ENCODE measurements at places on chromosomes 7 and 10.
A peak's percentile ranks its signal among the peaks of the same experiment; 100 is the strongest.

- DNase-seq = no peak
Observed at GRCh38 chr7:117941138-117941810, 68.0 kb upstream of the CTTNBP2 start.

GRCh38 chr10:78381107-78381506 lies 347.4 kb downstream of the RPS24 start:
- no peak for DNase-seq

DNA sequence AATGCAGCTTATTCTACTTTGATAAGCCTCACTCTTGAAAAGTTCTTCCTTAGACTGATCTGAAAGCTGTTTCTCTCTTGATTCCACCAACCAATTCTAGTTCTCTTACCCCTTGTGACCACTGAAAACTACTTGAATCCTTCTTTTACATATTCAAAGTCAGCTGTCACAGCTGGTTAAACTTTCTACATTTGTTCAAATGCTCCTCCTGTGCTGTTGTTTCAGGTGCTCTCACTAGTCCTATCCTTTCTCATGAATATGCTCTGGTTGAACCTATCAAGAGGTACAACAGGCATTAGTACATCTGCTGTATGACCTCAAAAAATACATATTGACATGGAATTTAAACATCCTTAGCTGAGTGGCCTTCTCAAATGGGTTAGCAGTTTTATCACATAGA lies 91.5 kb downstream of the MYO3A start:
- DNase-seq = no peak

GRCh38 chr10:122544493-122544892 lies 16.1 kb upstream of the DMBT1 start:
- DNase-seq = no peak

DNA sequence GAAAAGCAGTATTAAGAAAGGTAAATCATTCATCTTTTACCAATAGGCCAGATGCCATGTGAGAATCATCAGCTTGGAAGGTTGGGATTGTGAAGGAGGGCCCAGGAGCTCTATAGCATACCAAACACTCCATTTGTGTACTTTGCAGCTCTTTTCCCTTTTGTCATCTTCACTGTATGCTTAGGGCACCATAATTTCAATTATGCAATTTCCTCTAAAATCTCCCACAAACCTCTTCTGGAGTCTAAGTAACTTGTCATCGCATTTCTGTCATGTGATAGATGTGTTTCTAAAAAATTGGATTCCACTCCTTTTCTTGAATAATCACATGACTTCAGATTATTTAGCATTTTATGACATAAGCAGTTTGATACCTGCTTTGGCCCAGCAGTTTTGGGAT lies 17.9 kb downstream of the RPP30 start:
- no peak for DNase-seq

- no peak for DNase-seq
Observed at GRCh38 chr7:150949971-150950491, 28.1 kb downstream of the KCNH2 start.

DNA sequence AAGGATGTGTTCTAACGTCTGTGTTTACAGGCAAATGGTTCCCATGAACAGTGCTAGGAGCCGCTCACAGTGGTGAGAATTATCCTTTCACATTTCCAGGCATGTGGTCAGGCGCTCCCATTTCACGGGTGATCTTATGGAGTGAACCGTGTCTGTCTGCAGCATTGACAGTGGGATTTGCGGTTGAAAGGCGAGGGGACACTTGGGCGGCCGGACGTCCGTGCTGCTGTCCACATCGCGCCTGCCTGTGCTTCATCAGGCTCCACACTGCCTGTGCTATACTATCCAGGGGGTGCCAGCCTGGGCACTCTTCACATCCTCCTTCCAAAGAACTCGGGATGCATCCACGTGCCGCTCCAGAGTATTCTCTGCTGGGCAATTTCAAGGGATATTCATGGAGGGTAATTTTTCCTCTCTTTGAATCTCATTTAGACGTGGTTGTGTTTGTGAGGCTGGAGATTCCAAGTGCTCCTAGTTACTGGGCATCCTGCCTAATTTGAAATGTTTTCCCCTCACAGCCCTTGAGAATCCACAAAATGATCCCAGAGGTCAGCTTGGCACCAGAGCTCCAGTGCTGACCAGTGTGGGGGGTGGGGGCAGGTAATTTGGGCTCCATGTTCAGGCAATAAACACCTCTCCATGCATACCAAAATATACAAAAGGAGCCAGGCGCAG lies 61.9 kb upstream of the EBF3 start:
- no peak for DNase-seq

DNA sequence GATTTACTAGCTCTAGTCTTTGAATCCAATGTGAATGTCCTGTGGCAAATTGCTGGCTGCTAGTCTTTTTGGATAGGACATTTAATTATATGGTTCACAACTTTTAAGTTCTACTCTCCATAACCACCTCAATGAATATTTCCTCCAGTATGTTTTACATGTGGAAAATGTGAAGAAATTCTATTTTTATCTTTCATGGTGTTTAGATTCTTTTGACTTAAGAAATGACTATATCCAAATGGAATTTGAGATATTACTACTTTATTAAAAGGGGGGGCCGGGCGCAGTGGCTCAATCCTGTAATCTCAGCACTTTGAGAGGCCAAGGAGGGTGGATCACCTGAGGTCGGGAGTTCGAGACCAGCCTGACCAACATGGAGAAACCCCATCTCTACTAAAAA lies 202.0 kb downstream of the ARL4A start:
- peak; percentile 29 for DNase-seq

GRCh38 chr10:49115015-49115795 lies at the start of gene VSTM4:
VSTM4 (minus strand) TSS chr10:49115522; CDS start chr10:49115485, 37 bp downstream.
- DNase-seq = peak; percentile 39

DNA sequence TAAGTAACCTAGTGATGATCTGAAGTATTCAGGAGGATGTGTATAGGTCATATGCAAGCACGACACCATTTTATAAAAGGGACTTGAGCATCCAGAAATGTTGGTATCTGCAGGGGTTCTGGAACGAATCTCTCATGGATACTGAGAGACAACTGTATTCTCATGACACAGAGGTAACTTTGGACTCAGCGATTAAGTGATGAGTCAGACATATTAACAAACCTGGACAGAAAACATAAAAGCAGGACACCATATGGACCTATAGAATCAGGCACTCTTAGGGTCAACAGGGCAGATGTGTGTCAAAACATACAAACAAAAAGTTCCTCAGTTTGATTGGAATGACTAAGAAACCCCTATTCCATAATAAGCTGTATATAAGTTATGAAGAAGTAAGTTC lies 248.1 kb downstream of the ANKRD7 start:
- no peak for DNase-seq

GRCh38 chr7:126803060-126803665 lies 449.6 kb downstream of the GRM8 start:
- DNase-seq = peak; percentile 82

GRCh38 chr10:18059826-18060559 lies 80.2 kb upstream of the CACNB2 start:
- peak; percentile 84 for DNase-seq
